ENCODE measurements at places on chromosomes 1 and 21.
A peak's percentile ranks its signal among the peaks of the same experiment; 100 is the strongest.

- no peak for DNase-seq
These were observed 237.1 kb downstream of the TM2D1 start for GRCh38 chr1:61487801-61488200.

- no peak for DNase-seq
These were observed 248.3 kb downstream of the NUF2 start for GRCh38 chr1:163570071-163570470.

DNA sequence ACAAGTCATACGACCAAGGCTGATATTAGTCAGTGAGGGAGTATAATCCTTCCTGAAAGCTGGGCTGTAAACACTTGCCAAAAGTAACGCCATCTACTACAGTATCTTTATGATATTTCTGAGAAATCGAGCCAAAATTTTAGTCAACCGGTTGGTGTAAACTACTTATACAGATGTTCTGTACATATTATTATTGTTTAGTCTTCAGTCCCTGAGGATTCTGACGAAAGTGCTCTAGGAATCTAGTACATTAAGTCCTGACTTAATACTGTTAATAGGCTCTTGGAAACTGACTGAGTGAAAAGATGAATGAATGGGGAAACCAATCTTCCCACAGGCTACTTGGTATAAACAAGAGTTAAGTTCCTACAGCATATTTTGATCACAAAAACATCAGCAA, 274.3 kb downstream of the USP25 start:
- no peak for DNase-seq

GRCh38 chr21:41361786-41362604, at the start of gene MX2:
Gene MX2 (plus strand): TSS chr21:41362027. CDS start chr21:41376907, 14,880 bp downstream.
- DNase-seq: no peak

DNA sequence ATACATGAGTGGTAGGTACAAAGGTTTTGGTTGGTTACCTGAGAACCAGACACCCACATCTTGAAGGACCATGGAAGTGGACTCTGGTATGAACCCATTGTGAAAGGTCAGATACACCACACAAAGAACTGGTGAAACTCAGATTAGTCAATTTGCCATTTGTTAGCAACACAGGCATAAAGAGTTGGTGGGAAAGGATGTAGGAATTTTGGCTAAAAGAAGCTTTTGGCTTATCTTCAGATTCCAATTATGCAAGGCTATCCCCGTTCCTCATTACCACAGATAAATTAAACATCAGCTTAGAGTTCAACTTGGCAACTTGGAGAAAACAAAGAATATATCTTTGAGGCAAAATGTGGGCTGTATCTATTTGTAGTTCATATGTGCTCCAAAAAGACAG, 87.0 kb upstream of the IRF2BP2 start:
- DNase-seq: no peak

DNA sequence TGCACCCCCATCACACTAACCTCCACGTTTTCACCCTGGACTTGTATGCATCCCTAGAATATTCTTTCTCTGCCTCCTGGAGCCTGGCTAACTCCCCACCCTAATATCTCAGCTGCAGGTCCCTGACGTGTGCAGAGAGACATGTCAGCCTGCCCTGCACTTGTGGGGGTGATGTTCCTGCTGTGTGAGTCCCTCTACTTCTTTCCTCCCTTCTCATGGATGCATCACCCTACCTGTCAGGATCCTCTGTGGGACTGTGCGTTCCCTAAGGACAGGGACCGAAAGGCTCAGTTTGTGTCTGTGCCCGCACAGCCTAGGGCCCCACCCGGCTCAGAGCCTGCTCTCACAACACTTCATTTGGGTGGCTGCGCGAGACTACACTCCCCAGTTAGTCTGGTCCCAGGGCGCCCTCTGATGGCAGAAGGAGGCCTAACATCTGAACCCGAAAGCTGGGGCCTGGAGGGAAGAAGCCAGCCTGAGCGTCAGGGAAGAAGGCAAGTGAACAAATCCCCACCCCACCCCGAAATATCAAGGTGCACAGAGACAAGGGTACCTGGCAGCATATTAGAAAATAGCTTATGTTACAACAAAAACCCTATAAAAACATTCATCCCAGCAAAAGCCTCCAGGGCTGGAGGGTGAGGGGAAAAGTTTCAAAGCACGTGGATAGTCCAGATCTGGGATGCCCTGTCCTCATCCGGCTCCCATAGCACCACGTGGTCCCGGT, 3.7 kb downstream of the CD52 start:
- DNase-seq: peak; percentile 89

GRCh38 chr1:53341961-53342707, 14.3 kb upstream of the LRP8 start:
- DNase-seq: no peak

GRCh38 chr21:37072274-37072987, 440 bp downstream of the PIGP start:
- peak; percentile 55 for DNase-seq

- no peak for DNase-seq
These were observed 132.6 kb upstream of the PTGFR start for GRCh38 chr1:78358165-78358564.

- no peak for DNase-seq
These were observed 757 bp downstream of the ACADM start for GRCh38 chr1:75725266-75725665.

- DNase-seq: no peak
These were observed 11.4 kb downstream of the SDE2 start for GRCh38 chr1:225987491-225988316.

DNA sequence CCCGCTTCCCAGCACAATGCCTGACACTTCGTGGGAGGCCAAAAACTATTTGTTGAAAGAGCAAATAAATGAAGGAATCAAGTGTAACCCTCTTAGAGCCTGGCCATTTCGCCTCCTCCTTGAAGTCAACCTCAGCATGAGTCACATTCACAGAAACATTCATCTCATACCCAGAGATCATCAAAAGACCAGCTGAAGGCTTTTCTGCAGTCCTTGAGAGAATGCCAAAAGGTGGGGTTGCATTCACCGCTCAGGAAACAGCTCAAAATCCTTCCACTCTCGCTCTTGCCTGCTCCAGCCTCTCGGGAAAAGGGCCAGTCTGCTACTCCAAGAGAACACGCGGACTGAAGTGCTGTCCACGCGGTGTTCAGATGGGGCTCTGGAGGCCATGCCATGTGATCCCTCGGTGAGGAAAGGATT, 90.0 kb downstream of the VWA5B1 start:
- no peak for DNase-seq

DNA sequence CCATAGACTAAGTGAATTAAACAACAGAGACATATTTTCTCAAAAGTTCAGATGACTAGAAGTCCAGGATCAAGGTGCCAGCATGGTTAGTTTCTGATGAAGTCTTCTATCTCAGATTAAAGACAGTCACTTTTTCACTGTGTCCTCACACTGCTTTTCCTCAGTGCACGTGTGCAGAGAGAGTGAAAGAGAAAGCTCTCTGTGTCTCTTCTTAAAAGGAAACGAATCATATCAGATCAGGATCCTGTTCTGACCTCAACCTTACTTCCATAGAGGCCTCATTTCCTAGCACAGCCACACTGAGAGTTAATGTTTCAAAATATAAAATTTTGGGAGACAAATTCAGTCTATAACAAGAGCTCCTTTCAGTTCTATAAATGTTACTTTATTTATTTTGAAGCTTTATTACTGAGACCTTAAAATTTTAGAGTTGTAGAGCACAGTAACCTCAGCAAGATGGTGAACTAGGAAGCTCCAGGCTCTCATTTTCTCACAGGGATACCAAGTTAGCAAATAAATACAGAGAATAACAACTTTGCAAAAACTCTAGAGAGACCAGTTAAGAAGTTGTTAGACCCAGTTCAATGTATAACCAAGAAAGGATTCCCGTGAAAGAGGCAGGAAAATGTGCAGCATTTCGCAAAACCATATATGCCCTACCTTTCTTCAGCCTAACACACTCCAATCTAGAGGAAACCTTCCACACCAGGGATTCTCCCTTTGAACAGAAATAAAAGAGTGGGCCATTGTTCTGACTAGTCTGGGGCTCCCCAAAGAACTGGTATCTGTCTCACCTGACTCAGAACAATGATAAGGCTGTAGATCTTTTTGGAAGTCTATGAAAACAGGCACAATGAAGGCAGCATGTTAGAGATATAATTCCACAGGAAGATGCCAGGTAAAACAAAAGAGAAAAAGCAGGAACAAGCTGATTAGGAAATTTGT, 372.2 kb downstream of the MRPL39 start:
- DNase-seq: no peak

- no peak for DNase-seq
These were observed 203.4 kb downstream of the CRB1 start for GRCh38 chr1:197471248-197471985.

DNA sequence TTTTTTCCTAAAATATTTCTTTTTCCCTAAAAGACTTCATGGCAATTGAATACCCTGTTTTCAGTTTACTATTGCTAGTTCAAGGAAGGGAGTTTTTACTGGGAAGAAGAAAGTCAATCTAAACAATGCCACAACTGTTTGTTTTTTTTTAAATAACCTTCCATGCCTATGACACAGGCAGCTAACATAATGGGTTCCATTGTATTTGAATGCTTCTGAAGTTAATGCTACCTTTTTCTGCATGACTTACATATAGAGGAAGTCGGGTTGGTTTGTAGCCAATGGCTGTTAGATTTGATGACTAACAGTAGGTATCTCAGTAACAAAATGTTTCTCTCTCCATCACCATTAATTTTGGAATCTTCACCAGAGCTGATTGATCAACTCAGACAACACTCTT, 134.0 kb downstream of the KIF26B start:
- no peak for DNase-seq

DNA sequence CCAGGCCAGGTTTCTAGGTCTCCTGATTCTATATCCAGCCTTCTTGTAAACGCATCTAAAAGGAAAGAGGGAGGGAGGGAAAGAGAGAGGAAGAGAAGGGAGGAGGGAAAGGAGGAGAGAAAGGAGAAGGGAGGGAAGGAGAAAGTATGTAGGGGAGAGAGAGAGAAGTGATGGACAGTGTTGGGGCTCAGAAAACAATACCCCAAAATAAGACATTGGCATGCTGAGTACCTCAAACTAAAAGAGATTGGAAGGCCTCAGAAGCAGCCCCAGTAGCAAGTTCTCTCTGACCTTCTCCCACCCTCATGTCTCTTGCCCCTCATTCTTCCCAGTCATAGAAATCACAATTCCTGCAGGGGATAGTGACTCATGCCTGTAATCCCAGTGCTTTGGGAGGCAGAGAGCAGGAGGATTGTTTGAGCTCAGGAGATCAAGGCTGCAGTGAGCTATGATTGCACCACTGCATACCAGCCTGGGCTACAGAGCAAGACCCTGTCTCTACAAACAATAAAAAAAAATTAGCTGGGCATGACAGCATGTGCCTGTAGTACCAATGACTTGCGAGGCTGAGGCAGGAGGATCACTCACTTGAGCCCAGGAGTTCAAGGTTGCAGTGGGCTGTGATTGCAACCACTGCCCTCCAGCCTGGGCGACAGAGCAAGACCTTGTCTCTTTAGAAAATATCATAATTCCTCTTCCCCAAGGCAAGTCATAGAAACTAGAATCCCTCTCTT, 51.2 kb downstream of the DNTTIP2 start:
- DNase-seq: no peak

GRCh38 chr21:42191696-42192595, 27.0 kb upstream of the ABCG1 start:
- no peak for DNase-seq

- DNase-seq: no peak
These were observed 51.9 kb downstream of the IER5 start for GRCh38 chr1:181140398-181140797.

All from HEK293T (cell line).